ENCODE measurements at places on chromosomes 3 and 15. TPM values are rescaled to one million over a fixed set of nuclear protein-coding genes. Genes with fewer than 3 reads are reported as not detected.

CCDC191 gene
- 8.8 TPM for total RNA-seq

CD200 gene
- 25.7 TPM for total RNA-seq

NR2E3 gene
- total RNA-seq = 1.2 TPM

LRRIQ4 gene
- 0.11 TPM for total RNA-seq

NRROS gene
- 0.72 TPM for total RNA-seq

TM4SF1 gene
- 43.5 TPM for total RNA-seq

CHD2 gene
- total RNA-seq = 178 TPM

EPHA6 gene
- total RNA-seq = 39.5 TPM

GOLGB1 gene
- 80.5 TPM for total RNA-seq

CPN2 gene
- total RNA-seq = not detected

DPPA4 gene
- total RNA-seq = 87.7 TPM

CCDC54 gene
- not detected for total RNA-seq

CGNL1 gene
- 36.4 TPM for total RNA-seq

- no peak overlapping the region for H3K27ac ChIP-seq
- H3K36me3 ChIP-seq = no peaks in the 10 kb centered on the region
- H3K27me3 ChIP-seq = no peaks in the 10 kb centered on the region
- H3K4me1 ChIP-seq = peaks cover 10% of the 10 kb centered on the region
- no peak overlapping the region for H3K4me3 ChIP-seq
These were observed 480.1 kb upstream of the ZNF385D start for GRCh38 chr3:22231061-22231460.

DNA sequence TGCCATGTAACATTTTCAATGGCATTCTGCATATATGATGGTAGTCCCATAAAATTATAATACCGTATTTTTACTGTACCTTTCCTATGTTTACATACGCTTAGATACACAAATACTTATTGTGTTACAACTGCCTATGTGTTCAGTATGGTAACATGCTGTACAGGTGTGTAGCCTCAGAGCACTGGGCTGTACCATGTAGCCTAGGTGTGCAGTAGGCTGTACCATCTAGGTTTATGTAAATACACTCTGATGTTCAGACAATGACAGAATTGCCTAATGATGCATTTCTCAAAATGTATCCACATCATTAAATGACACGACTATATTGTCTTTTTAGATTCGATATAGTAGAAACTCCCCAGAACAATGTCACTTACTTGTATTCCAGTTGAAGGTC is 22.7 kb downstream of the CD80 start:
- no peak for DNase-seq
- H3K4me3 ChIP-seq = no peak overlapping the region
- H3K27ac ChIP-seq = no peak overlapping the region
- H3K36me3 ChIP-seq = no peaks in the 10 kb centered on the region

- H3K36me3 ChIP-seq = no peaks in the 10 kb centered on the region
- no peak overlapping the region for H3K4me3 ChIP-seq
- no peaks in the 10 kb centered on the region for H3K27me3 ChIP-seq
- no peak for DNase-seq
These were observed 17.3 kb downstream of the CCDC54 start for GRCh38 chr3:107394502-107394901.

- H3K4me1 ChIP-seq = no peaks in the 10 kb centered on the region
- H3K27ac ChIP-seq = peak overlapping the region; percentile 9
- H3K36me3 ChIP-seq = peaks cover 47% of the 10 kb centered on the region
- DNase-seq = no peak
- H3K4me3 ChIP-seq = no peak overlapping the region
These were observed 136.6 kb downstream of the TMCC1 start for GRCh38 chr3:129756871-129757270.

DNA sequence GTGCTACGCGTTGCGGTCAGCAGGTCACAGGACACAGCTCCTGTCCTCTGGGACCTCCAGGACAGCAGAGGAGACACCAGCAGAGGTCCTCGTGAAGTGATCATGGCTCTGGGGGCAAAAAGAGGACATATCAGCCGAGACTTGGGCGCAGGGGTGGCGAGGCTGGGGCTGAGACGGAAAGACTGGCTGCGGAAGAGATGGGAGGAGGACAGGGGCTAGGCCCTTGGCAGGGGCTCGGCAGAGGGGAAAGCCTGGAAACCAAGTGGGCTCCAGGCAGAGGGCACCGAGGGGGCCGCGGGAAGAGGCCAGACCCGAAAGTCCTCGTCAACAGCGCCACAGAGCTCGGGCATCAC is 4.9 kb upstream of the CFAP100 start:
- no peak overlapping the region for H3K27ac ChIP-seq
- H3K36me3 ChIP-seq = no peaks in the 10 kb centered on the region
- H3K4me3 ChIP-seq = peak overlapping the region; percentile 30
- no peak for DNase-seq
- peaks cover 48% of the 10 kb centered on the region for H3K27me3 ChIP-seq

DNA sequence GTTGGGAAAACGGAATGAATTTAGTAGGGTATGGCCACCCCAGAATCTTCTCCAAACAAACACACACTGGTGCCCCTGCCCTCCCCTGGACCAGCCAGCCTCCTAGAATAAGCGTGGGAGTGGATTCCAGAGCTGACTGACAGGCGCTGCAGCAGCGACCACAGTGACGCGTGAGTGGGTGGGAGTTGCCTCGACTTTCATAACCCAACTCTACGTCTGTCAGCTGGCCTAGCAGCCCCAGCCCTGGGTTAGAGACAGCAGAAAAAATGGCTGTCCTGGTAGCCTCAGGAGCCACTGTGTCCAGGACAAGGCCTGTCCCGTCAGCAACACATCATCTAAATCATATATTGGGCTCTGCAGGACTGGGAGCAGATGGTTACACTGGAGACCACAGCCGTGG is 10.0 kb downstream of the PLA2G4B start:
- no peaks in the 10 kb centered on the region for H3K4me1 ChIP-seq
- H3K27me3 ChIP-seq = no peaks in the 10 kb centered on the region
- no peak overlapping the region for H3K27ac ChIP-seq
- peaks cover 10% of the 10 kb centered on the region for H3K36me3 ChIP-seq
- no peak overlapping the region for H3K4me3 ChIP-seq

GRCh38 chr3:65508750-65509422 is 529.8 kb downstream of the MAGI1 start:
- H3K27ac ChIP-seq = peak overlapping the region; percentile 71
- H3K4me3 ChIP-seq = peak overlapping the region; percentile 76
- H3K27me3 ChIP-seq = no peaks in the 10 kb centered on the region
- H3K4me1 ChIP-seq = peaks cover 5% of the 10 kb centered on the region
- H3K36me3 ChIP-seq = peaks cover 3% of the 10 kb centered on the region

DNA sequence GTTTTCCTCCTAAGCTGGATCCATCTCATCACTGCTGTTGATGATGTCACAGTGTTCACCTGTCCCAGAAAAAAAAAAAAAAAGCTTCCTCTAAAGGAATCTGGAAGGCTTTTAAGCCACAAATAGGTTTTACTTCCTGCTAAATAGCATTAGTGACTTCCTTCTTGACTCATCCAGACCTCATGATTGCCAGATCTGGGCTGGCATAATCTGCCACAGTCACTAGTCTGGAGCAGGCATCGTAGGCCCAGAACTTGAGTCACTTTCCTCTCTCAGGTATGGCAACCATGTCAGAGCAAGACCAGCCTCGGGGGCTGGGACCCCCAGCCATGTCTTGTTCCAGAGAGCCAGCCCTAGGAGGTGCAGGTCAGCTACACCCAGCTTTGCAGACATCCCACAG is 266.5 kb upstream of the CADM2 start:
- no peak for DNase-seq
- no peaks in the 10 kb centered on the region for H3K4me1 ChIP-seq
- H3K27ac ChIP-seq = no peak overlapping the region
- H3K27me3 ChIP-seq = no peaks in the 10 kb centered on the region
- no peaks in the 10 kb centered on the region for H3K36me3 ChIP-seq
- no peak overlapping the region for H3K4me3 ChIP-seq

- peaks cover 2% of the 10 kb centered on the region for H3K4me1 ChIP-seq
- H3K4me3 ChIP-seq = no peak overlapping the region
- no peak overlapping the region for H3K27ac ChIP-seq
- H3K27me3 ChIP-seq = no peaks in the 10 kb centered on the region
- peaks cover 7% of the 10 kb centered on the region for H3K36me3 ChIP-seq
These were observed 34.1 kb upstream of the LIMD1 start for GRCh38 chr3:45560281-45560971.

GRCh38 chr3:168659015-168659414 is 563.3 kb upstream of the GOLIM4 start:
- no peak overlapping the region for H3K27ac ChIP-seq
- H3K27me3 ChIP-seq = no peaks in the 10 kb centered on the region
- H3K4me1 ChIP-seq = peaks cover 5% of the 10 kb centered on the region
- H3K4me3 ChIP-seq = no peak overlapping the region

DNA sequence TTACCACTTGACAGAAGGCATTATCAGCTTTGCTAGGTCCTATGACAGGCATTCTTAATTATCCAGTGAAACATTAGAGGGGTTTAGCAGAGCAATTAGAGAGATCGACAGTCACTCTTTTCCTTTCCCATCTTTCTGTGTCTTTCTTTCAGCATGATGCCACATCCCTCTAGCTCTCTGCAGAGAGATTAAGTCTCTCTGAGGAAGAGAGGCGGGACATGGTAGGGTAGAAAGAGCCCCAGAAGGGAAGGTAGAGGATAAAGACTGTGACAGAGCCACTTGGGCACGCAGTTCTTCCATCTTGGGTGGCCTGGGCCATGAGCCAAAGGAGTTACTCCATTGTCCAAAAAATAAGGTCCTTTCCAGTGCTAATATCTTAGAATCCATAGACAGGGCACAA is 55.8 kb downstream of the HHLA2 start:
- H3K27ac ChIP-seq = no peak overlapping the region
- H3K4me3 ChIP-seq = no peak overlapping the region
- H3K36me3 ChIP-seq = no peaks in the 10 kb centered on the region
- peaks cover 1% of the 10 kb centered on the region for H3K27me3 ChIP-seq
- peaks cover 3% of the 10 kb centered on the region for H3K4me1 ChIP-seq

DNA sequence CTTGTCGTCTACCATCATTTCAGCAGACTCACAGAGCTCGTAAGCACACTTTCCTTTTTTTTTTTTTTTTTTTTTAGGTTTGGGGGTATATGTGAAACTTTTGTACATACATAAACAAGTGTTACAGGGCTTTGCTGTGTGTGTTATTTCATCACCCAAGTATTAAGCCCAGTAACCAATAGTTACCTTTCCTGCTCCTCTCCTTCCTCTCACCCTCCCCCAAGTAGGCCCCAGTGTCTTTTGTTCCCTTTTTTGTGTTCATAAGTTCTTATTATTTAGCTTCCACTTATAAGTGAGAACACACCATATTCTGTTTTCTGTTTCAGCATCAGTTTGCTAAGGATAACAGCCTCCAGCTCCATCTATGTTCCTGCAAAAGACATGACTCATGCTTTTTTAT is 746.8 kb downstream of the GRM7 start:
- H3K27ac ChIP-seq = no peak overlapping the region
- H3K4me1 ChIP-seq = no peaks in the 10 kb centered on the region
- DNase-seq = no peak
- H3K4me3 ChIP-seq = no peak overlapping the region
- H3K27me3 ChIP-seq = peaks cover 13% of the 10 kb centered on the region

- H3K36me3 ChIP-seq = no peaks in the 10 kb centered on the region
- H3K4me1 ChIP-seq = peaks cover 54% of the 10 kb centered on the region
- H3K27ac ChIP-seq = peak overlapping the region; percentile 31
- no peak overlapping the region for H3K4me3 ChIP-seq
These were observed 263.4 kb upstream of the ST8SIA2 start for GRCh38 chr15:92130244-92130643.

DNA sequence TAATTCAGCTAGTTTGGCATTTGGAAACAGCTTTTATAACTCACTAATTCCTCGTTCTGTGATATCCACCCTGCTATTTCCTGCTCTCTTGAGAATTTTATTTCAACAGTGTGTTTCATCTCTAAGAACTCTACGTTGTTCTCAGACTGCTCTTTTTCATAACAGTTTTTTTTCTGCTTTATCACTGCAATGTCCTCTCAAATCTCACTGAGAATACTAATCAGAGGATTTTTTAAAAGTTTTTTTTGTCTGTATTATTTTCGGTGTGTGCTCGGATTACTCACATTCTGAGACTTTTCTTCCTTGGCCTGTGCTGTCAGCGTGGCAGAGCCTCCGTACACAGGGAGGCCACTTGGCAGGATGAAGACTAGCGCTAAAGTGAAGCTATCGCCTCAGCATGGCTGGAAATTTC is 59.4 kb upstream of the NEO1 start:
- H3K27me3 ChIP-seq = no peaks in the 10 kb centered on the region
- H3K4me1 ChIP-seq = peaks cover 28% of the 10 kb centered on the region
- H3K4me3 ChIP-seq = no peak overlapping the region
- no peaks in the 10 kb centered on the region for H3K36me3 ChIP-seq

- no peaks in the 10 kb centered on the region for H3K36me3 ChIP-seq
- no peak for DNase-seq
- H3K27me3 ChIP-seq = no peaks in the 10 kb centered on the region
- no peak overlapping the region for H3K27ac ChIP-seq
- H3K4me1 ChIP-seq = peaks cover 16% of the 10 kb centered on the region
These were observed 170.3 kb downstream of the MOBP start for GRCh38 chr3:39637807-39638206.

- H3K27ac ChIP-seq = no peak overlapping the region
- no peak overlapping the region for H3K4me3 ChIP-seq
- no peaks in the 10 kb centered on the region for H3K27me3 ChIP-seq
- no peaks in the 10 kb centered on the region for H3K4me1 ChIP-seq
These were observed 462.2 kb downstream of the GRM7 start for GRCh38 chr3:7322957-7323669.

DNA sequence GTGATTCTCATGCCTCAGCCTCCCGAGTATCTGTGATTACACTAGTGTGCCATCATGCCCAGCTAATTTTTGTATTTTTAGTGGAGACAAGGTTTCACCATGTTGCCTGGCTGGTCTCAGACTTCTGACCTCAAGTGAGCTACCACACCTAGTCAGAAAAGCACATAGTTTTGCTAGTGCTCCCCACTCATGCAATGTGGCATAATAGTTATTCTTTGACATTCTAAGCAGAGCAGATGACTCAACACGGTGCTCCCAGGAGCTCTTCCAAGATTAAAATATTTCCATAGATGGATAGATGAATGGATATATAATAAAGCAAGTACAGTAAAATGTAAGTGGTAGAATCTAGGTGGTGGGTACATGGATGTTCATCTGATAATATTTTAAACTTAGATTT is 53.1 kb upstream of the GK5 start:
- DNase-seq = no peak
- peaks cover 3% of the 10 kb centered on the region for H3K4me1 ChIP-seq
- H3K27me3 ChIP-seq = no peaks in the 10 kb centered on the region
- no peak overlapping the region for H3K4me3 ChIP-seq
- no peaks in the 10 kb centered on the region for H3K36me3 ChIP-seq
- H3K27ac ChIP-seq = no peak overlapping the region

Measured in mesothelial cell of epicardium (in vitro differentiated cells).